ENCODE measurements at places on chromosomes 6 and 20. TPM values are rescaled to one million over a fixed set of nuclear protein-coding genes. Genes with fewer than 3 reads are reported as not detected.

The GGT7 gene
- 2.9 TPM for total RNA-seq

DNA sequence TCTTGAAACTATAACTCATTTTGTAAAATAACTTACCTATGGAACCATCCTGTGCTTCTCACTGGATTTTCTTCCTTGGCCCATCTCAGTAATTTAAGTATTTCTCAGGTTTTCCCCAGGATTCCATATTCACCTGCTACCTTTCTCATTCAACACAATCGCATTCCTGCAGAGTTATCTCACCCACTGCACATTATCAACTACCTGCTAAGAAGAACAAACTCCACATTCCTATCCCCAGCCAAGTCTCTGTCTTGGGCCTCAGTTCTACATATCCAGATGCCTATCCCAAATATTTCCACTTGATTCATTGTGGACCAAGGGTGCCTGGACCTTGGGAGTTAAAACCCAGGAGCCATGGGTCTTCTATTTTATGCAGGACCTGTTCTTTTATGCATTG lies 60.2 kb upstream of the KCNQ5 start:
- DNase-seq: no peak

GRCh38 chr6:161222706-161223234 lies 51.1 kb downstream of the AGPAT4 start:
- DNase-seq: no peak

DNA sequence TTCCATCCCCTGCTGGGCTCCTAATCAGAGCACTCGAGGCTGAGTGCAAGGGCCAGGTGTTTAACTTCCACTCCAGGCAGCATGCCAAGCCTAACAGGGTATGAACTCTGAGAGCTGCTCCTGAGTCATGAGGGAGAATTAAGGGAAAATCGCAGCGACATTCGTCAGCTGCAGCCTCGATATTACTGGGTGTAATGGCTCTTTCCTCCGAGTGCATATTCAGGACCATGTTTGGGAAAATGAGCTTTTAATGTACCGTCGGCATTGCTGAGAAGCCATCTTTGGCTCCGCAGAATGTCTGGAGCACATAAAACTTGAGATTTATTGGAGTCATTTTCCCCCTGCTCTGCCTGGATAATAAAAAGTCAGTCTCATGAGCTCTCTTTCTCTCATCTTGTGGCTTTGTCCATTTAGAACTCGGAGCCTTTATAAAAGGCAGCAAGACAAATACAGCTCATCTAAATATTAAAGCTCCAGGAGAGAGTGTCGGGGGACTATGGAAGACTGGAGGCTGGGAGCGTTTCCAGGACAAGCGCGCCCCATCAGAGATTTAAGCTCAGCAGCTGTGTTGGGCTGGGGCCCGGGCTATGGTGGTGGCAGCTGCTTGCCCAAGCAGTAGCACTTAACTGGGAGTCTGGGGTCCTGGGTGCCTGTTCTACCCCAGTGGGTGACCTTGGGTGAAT lies 103.7 kb downstream of the TOX2 start:
- peak; percentile 32 for DNase-seq

DNA sequence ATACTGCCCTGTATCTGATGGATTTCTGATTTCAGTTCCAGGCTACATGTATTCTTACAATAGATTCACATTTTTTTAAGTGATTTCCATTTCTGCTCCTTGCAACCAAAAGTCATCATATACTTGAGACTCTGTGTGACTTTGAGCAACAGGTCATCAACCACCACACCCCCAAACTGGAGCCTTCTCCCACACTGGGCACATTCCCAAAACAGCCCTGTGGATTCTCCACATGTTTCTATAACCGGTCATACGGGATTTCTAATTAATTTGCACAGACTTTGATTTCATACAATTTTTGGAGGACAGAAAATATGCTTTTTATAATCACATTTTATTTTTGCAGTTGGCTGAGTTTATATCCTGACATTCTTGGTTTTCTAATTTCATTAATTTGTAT lies 317.2 kb upstream of the ID4 start:
- no peak for DNase-seq

DNA sequence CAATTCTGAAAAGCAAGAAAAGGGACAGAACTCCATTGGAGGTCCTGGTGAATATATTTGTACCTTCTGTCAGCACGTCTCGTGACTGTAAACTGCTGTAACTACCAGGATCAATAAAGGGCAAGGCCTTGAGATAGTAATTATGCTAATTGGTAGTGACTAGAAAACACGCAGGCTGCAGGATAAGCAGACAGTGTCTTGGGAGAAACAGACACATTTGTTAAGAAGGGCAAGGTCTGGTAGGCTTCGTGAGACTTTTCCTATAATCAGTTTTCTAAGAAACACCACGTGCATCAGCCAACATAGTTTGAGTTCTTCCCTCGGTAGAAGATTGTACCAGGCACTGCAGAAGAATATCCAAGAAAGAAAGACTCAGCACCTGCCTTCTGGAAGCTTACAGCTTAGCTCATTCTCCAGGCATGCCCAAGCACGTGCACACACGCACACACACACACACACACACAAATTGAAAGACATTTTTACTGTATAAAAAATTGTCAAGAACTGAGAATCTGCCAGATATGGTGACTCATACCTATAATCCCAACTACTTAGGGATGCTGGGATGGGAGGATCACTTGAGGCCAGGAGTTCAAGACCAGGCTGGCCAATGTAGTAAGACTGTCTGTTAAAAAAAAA lies 167.0 kb upstream of the SASH1 start:
- DNase-seq: no peak

GRCh38 chr6:4380881-4381281 lies 245.5 kb upstream of the ECI2 start:
- DNase-seq: no peak

DNA sequence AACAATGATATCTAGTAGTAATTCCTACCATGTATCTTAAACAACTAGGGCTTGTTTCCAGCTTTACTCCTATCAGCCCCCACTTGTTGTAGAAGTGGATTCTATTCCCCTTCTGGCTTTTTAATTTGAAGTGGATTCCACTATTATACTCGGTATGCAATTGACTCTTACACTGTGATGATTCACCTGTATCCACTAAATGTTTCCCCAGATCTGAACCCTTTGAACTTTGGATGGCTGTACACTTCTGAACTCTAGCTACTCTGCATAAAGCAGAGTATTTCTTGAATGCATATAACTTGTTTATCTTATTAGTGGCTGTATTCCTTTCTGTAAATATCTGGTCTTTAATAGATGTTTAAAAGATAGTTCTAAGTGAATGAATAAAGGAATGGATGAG lies 538.4 kb upstream of the NRSN1 start:
- no peak for DNase-seq

The SIRPB2 gene
- total RNA-seq: not detected

The CALHM5 gene
- 0.12 TPM for total RNA-seq

- no peak for DNase-seq
These were observed 48.1 kb downstream of the HMGCLL1 start for GRCh38 chr6:55530931-55531330.

The FAM217B gene
- total RNA-seq: 6.4 TPM

DNA sequence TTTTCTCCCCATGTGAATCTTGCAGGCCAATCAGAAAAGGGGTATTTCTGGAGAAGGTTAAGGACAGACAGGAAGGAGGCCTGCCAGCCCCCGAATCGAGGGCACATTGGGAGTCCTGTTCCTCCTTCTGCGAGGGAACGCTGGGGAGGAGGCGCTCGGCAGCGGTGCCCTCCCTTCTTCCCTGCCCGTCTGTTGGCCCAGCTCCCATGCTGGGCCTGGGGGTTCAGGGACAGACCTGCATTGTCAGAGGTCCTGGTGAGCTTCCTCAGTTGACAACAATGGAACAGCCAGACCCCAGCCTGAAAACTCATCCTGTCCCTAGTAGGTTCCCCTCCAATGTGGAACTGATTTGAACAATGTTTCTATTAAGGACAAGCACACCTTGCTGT lies 15.1 kb upstream of the SYNJ2 start:
- no peak for DNase-seq

- DNase-seq: no peak
These were observed 46.0 kb upstream of the OR14J1 start for GRCh38 chr6:29255530-29255929.

DNA sequence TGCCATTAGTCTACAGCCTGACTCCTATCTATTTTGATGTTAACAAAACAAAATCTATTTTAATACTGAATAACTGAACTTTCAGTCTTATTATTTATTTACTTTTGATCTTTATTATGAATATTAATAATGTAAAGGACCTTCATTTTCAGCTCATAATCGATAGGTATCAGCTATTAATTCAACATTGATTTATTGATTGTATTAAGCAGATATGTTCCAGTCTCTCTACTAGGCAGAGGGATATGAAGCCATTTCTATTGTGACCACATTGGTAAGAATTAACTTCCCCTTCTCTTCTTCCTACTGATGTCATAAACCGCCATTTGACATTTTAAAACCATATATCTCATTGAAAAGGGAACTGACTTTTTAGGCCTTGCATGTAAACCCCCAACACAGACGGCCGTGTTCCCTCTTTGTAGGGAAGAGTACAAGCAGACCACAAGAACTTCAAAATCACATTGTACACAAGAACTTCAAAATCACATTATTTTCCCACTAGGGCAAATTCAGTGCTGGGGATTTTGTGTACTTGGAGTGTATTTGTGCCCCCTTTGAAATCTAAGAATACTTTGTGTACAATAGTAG lies 69.5 kb upstream of the FABP7 start:
- DNase-seq: no peak

DNA sequence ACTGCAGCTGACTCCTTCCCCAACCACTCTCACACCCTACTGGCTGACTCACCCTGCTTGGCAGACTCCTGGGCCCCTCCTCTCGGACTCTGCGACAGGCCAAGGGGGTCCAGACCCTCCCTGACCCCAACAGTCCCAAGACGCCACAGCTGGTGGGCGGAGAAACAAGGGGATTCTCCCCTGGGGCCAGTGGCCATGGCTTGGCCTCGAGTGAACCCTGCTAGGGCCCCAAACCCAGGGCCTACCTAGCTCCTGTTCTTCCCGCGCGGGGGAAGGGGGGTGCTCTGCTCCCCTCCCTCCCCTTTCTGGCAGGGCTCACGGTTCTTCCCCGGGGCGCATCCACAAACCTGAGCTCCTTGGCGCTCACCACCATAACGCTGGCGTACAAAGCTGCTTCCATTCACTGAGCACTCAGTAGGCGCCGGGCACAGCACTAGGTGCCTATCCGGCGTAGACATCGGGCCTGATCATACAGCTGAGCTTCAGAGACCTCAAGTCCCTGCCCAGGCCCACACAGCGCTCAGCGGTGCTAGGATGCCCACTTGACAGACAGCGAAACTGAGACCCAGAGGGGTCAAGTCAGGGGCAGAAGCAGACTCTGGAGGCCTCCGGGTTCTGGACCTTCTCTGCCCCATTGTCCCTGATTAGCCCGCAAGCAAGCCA lies 597 bp downstream of the ADA start:
- DNase-seq: no peak

DNA sequence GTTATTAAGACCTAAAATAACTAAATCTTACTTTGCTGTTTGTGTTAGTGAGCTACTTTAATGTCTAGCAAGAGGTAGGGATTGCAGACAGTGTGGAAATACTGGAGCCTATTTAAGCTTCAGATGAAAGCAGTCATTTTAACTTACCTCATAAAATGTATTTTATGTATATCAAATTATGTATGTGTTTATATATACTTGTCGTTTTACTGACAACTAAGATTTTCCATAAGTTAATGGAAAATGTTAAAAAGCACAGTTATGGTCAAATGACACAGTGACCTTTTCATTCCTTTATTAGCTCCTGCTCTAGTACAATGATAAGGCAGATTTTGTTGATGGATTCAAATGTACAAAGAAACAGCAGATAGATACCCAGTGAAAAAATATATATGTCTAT lies 34.6 kb downstream of the QKI start:
- DNase-seq: no peak

DNA sequence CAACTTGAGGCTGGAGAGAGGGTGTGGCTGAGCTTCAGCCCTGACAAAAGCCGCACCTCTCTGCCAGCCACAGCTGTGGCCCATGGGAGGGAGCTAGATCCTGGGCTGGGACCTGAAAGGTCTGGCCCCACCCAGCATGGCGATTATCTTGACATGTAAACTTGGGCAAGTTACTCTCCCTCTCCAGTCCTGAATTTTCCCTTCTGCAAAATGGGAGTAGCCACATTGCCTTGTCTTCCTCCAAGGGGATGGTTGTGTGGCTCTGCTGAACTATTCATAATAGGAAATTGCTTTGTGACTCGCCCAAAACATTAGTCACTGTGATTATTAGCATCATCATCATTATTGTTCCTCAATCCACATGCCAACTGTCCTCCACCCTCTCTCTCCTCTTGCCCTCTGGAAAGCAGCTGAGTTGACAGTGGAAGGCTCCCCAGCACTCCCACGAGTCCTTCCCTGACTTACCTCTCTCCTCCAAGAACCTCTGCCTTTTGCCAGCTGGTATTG lies 23.0 kb upstream of the RBPJL start:
- no peak for DNase-seq

The MTFR2 gene
- 18.6 TPM for total RNA-seq

GRCh38 chr6:63066055-63066704 lies 145.1 kb upstream of the FKBP1C start:
- no peak for DNase-seq

The MATN4 gene
- total RNA-seq: not detected

The SFT2D1 gene
- 62.4 TPM for total RNA-seq

DNA sequence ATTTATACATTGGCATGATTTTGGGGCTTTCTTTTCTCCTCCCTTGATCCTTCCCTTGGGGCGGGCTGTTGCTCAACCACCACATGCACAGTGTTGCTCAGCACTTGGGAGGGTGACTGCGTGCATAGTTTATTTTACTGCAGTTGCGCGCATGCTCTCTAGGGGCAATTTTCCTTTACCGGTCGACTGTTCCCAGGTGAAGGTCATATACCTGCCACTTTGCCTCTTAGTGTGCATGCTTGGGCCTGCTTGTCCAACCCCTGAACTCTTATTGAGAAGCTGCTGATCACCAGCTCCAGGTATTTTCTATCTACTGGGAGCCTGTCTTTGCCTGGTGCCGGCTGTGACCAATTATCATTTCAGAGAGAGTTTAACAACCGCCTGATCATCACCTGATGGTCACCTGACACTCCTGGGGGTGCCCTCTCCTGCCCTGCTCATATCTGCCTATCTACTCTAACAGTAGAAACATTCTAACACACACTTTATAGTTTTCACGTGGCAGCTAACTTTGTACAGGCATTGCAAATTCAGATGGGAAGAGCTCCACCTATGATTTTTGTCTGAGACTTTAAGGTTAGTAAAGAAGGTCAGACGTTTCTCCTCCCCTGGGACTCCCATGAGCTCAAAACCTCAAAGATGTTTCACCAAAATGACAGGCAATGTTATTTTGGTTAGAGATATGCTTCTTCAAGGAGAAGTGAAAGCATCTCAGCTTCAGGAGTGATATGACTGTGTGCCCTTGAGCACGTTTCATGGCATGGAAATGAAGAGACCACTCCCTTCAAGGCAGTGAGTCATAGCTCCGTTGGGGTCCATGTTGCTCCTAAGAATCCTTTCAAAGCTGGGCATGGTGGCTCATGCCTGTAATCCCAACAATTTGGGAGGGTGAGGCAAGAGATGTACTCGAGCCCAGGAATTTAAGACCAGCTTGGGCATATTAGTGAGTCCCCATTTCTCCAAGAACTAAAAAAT lies 227.5 kb upstream of the MYLIP start:
- DNase-seq: no peak

DNA sequence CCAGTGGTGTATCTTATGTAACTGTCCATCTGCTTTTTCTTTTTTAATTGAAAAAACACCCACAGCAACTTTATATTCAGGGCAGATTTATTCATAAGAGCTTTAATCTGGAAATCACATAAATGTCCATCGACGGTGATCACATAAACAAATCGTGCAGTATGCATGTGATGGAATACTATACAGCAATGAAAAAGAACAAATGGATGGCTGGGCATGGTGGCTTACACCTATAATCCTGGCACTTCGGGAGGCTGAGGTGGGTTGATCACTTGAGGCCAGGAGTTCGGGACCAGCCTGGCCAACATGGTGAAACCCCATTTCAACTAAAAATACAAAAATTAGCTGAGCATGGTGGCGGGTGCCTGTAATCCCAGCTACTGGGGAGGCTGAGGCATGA lies 39.1 kb downstream of the VSTM2L start:
- no peak for DNase-seq
